ENCODE measurements at places on chromosomes 6 and 20.

GRCh38 chr6:10743515-10743914, 4.1 kb upstream of the TMEM14B start:
- DNase-seq, result no peak

DNA sequence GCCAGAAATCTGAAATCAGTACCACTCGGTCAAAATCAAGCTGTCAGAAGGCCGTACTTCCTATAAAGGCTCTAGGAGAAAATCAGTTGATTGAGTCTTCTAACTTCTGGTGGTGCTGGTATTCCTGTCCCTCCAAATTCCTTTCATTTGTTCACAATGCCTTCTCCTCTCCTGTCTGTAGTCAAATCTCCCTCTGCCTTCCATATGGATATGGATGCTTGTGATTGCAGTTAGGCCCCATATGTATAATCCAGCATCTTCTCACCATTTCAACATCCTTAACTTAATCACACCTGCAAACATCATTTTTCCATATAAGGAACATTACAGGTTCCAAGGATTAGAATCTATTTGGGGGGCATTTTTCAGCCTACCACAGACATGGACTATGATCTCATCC, 287.8 kb upstream of the THEMIS start:
- no peak for DNase-seq

DNA sequence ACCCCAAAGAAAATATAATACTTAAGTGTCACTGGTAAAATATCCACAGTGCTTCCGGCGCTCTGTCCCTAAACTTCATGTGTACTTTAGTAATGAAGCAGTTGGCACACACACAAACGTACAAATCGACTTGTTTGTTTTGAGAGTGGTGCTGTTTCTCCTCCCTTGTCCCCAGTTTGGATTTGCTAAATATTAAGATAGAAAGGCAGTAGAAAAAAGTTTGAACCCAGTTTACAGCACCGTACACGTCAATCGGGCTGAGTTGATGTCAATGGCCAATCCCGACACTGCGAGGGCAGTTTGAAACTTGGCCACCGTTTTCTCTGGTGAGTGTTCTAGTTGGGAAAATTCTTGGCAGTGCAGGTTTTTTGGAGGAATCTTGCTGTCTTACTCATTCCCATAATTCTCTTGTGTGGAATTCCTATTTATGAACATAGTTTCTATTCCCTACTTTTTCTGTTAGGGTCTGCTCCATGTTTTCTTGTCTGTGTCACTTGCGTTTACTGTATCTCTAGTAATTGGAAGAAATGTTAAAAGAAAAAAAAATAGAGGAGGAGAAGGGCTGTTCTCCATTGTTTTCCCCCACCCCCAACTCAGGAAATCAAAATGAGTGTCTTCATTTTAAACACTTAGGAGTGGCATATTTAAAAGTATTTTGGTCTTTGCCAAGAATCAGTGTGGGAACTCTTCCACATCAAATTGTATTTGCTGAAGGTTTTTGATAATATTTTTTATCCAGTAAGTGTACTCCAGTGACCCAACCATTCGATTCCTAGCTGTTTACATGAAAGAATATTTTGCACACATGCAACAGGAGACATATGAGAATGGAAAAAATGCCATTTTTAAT, 72.3 kb downstream of the OR2B2 start:
- no peak for DNase-seq

DNA sequence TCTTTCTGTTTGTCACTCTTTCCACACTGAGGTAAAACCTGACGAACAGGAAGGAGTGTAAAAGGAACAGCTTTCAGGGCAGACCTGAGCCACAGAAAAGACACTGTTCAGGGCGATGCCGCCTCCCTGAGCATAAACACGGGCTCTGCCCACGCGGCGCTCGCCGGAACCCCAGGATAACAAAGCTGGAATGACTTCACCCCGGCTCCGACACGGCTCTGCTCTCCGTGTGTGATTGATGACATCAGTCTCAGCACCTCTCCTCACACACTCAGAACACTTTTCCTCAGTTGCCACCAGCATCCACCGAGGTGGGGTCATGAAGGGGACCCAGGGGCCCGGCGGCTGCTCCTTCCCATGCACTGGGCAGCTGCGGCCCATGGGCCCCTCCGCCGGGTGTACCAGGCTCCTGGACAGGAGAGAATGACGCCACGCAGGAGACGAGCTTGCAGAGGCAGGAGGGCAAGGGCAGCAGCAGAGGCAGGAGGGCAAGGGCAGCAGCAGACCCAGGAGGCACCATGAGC, 43.6 kb downstream of the DLL1 start:
- no peak for DNase-seq

GRCh38 chr6:36337814-36338213, 1.1 kb upstream of the BNIP5 start:
- DNase-seq, result no peak

DNA sequence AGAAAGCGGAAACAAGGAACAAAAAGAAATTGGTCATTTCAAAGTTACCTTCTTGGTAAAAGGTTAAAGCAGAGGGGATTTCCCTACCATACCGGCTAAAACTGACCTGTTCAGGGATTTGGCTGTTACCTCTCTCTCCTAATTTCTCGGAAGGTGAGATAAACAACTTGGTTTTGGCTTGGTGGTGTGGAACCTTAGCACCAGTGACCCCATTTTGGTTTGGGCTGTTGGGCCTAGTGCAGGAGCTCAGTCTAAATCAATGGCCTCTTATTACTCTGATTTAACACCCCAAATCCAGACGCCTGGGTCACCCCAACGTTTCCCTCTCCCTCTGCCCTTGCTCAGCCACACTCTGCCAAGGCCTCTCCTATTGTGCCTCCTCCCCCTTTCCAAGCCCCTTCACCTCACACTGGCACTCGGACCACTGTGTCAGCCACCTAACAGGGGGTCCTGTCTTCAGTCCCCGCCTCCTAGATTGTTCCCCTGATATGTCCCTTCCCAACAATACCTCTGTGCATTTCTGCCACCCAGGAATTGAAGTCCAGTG, 8.3 kb downstream of the NCR2 start:
- no peak for DNase-seq

- DNase-seq, result no peak
Measured at GRCh38 chr6:18425218-18425617, 38.1 kb downstream of the RNF144B start.

- DNase-seq, result no peak
Measured at GRCh38 chr6:158011478-158011920, 29.8 kb downstream of the SYNJ2 start.

- DNase-seq, result no peak
Measured at GRCh38 chr6:143183666-143184065, 123.0 kb downstream of the AIG1 start.

DNA sequence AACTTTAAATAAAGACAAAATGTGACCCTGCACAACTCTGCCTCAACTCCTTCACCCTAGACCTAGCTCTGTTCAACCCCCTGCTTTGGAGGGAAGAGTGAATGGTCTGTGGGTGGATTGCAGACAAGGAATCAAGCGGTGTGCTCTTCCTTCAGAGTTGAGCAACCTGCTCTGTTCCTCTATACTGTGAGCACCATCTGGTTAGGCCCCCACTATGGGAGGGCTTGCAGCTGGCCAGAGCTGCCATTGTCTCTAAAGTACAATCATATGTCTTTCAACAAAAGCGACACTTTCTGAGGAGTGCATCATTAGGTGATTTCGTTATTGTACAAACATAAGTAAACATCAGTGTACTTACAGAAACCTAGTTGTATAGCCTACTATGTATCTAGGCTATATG, 406.1 kb upstream of the MARCKS start:
- no peak for DNase-seq

- DNase-seq, result no peak
Measured at GRCh38 chr6:105014448-105014847, 57.5 kb downstream of the LIN28B start.

DNA sequence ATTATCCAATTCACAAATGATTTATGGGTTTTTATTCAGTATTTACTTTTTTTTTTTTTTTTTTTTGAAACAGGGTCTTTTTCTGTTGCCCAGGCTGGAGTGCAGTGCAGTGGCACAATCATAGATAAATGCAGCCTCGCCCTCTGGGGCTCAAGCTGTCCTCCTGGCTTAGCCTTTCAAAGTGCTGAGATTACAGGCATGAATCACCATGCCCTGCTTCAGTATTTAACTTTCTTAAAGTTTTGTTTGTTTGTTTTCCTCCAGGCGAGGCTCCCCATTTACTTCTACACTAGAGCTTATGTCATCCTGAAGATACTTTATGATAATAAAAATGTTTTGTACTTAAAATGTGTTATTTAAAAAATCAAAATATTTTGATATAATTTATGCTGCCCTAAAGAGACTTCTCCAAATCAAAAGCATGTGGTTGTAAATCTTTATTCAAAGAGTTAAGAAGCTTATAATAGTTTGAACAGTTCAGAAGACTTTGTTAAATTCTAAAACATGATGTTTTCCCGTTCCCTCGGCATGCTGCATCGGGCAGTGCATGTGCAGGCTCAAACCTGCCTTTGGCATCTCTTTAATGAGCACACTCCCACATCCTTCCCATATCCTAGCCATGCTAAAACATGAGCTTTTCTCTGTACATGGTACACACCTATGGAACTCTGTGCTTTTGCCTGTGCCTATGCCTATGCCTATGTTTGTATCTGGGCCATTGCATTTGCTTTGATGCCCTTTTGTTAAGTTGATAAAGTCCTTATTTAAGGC, 11.0 kb downstream of the SMPDL3A start:
- DNase-seq, result no peak

DNA sequence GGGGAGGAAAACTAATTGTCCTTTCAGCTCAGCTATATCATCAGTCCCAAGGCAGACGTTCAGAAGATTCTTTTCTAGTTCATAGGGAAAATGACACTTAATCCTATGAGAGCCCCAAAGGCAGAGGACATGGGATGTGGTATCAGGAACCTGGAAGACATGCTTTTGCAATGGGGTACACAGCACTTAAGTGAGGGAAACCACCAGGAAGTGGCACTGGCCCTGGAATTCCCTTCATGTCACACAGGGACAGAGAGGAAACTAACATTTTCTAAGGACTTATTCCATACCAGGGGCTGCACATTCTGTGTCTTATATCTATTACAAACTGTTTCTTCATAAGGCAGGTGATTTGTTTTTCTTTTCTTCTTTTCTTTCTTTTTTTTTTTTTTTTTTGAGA, 28.2 kb downstream of the VPS52 start:
- no peak for DNase-seq

DNA sequence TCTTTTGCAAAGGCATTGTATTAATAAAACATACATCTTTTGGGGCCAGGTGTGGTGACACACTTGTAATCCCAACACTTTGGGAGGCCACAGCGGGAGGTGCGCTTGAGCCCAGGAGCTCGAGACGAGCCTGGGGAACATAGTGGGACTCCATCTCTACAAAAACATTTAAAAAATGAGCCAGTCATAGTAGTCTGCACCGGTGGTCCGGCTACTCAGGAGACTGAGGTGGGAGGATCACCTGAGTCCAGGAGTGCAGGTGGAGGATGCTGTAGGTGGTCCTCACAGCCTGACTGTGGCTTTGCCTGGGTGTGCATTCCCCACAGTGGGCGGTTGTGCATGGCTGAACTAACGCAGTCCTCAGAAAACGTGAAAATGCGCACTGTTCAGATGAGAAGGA, 162.5 kb downstream of the DLL1 start:
- no peak for DNase-seq

DNA sequence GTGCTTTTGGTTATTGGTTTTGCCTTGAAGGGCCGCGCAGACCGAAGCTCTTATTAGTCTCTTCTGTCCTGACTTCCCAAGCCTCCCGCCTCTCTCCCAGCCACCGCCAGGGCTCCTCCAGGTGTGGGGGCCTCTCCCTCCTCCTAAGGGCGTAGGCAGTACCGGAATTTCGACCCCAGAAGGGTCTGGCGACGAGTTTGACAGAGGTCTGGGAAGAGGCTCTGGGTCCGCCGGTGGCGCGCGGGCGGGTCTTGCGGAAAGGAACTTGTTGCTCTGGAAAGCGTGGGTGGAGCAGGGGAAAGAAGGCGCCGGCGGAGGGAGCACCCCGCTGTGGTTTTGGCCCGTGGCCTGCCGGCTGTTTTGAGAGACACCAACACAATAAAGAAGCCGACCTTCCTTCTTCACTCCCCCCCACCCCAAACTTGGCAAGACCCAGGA, 1.8 kb downstream of the PCSK2 start:
- DNase-seq, result no peak

DNA sequence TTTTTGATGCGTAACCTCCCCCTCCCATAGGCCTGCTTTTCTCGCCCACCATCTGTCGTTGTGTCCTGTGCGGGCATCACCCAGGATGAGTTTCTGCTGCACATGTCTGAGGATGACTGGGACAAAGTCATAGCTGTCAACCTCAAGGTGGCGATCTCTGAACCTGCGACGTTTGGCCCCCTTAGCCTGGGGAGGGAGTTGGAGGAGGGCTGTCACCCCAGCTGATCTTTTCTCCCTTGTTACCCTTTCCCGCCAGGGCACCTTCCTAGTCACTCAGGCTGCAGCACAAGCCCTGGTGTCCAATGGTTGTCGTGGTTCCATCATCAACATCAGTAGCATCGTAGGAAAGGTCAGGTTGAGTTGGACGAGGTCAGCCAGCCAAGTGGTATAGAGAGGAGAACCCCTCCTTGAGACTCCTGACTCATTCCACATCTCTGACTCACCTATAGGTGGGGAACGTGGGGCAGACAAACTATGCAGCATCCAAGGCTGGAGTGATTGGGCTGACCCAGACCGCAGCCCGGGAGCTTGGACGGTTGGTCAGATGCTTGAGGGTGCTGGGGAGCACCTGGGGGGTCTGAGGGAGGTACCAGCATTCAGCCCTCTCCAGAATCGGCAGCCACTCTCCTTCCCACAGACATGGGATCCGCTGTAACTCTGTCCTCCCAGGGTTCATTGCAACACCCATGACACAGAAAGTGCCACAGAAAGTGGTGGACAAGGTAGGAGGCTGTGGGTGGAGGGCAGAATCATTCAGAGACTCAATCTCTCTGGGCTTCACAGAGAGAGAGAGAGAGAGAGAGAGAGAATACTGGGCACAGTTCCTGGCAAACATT, 954 bp downstream of the HSD17B8 start:
- DNase-seq, result no peak

- no peak for DNase-seq
Measured at GRCh38 chr6:35258858-35259193, 709 bp upstream of the ZNF76 start.

GRCh38 chr6:51706086-51706485, 381.3 kb downstream of the PKHD1 start:
- no peak for DNase-seq

GRCh38 chr6:111441678-111442243, 41.3 kb downstream of the REV3L start:
- DNase-seq, result no peak
